Activated naive CD8-positive, alpha-beta T cell treated with anti-CD3 and anti-CD28 coated beads for 36 hours (primary cell): ENCODE measurements at places on chromosomes 5 and 9.

- DNase-seq, result no peak
Measured at GRCh38 chr9:116236979-116237378, 83.4 kb downstream of the PAPPA start.

DNA sequence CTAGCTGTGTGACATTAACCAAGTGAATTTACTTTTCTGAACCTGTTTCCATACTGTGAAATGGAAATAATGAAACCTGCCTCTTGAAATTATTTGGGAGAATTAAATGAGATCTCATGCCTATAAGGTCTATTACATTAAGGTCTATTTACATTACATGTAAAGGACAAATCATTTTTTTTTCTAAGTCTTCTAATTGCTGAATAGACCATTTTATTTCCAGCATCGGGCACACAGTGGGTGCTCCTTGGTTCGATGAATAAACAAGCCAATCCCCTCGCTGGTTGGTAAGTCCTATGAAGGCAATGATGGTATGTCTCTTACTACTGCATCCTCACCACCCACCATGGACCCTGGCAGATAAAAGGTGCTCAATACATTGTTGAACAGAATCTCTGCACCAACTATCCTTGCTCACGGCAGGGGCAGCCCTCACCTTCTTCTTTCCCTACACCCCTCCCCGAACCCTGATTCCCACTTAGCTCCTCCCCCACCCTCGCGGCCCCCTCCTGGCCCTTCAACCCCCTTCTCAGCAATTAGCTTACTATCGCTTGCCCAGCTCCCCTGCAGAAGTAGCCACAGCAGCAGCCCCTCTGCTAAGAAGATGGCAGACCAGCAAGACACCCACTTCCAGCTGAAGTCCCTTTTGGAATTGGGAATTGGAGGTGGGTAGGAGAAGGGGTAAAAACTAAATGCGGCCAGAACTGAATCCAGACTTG lies 3.0 kb downstream of the PCDH1 start:
- DNase-seq, result no peak

- DNase-seq, result no peak
Measured at GRCh38 chr5:9924614-9925013, 294.5 kb upstream of the TAS2R1 start.

GRCh38 chr5:122402955-122403685 lies 91.1 kb downstream of the SNCAIP start:
- no peak for DNase-seq

DNA sequence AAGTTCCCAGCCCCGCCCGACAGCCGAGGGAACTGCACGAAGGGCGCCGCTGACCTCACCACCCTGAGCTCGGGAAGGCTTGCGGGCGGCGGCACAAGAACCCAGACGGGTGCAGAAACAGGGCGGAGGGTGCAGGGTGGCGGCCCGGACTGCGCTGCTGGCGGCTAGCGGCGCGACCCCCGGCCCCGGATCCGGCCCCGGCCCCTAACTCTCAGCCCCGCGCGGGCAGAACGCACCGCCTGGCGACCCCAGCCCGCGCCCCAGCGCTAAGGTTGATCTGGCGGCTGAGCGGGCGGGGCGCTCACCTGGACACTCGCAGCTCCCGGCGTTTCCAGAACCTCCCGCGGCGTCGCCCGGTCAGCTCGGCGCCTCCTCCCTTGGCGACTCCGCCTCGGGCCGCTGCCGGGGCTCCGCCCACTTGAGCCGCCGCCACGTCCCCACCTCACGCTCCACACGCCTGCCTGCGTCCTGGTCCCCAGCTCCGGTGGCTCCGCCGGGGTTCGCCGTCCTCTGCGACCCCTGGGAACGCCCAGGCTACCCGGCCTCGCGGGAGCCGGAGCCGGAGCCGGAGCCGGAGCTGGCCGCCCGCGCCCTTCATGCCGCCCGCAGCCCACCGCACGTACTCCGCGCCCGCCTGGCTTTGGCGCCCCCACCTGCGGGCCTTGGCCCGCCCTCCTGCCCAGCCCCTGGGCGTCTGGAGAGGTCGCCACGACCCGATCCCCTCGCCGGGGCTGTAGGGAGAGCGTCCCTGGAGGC lies at the start of gene P4HA2:
TSS of gene P4HA2 (minus strand) at position 369 of the 756 bp plus-strand sequence. CDS start 9,227 bp downstream, outside the sequence.
- DNase-seq, result peak; percentile 61

DNA sequence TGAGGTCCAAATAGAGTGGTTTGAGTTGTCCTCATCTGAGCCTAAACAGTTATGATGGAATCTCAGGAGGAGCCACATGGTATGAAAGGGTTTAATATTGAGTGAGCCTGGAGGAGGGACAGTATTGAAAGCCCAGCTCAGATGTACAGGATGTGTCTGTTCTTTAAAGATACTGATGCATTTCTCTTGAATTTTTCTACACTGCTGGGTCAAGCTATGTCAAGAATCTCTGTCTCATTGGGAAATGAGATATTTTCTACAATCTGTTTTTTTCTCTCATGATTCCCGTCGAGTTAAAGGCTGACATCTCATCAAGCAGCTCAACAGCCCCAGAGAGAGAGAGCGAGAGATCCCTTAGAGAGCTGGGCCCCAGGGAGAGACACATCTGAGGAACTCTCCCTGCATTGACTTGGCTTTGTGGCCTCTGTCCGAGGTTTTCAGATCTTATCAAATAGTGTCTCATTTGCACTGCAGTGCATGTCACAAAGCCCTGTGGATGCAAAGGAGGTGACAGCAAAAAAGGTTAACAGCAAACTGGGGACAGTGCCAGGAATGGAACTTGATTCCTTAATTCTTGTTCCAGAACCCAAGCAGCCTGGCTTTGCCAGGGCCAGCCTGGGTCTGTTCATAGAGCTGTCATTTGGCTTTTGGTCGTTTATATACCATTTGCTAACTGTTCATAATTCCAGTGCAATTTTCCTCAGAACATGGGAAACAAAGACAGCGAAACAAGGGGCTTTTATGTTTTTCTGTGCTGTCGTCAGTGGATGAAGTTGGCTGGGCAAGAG lies 19.0 kb upstream of the ACTBL2 start:
- DNase-seq, result no peak

GRCh38 chr9:136602193-136602885 lies 56.5 kb upstream of the NOTCH1 start:
- DNase-seq, result no peak
